ENCODE measurements at places on chromosomes 11 and 22.

DNA sequence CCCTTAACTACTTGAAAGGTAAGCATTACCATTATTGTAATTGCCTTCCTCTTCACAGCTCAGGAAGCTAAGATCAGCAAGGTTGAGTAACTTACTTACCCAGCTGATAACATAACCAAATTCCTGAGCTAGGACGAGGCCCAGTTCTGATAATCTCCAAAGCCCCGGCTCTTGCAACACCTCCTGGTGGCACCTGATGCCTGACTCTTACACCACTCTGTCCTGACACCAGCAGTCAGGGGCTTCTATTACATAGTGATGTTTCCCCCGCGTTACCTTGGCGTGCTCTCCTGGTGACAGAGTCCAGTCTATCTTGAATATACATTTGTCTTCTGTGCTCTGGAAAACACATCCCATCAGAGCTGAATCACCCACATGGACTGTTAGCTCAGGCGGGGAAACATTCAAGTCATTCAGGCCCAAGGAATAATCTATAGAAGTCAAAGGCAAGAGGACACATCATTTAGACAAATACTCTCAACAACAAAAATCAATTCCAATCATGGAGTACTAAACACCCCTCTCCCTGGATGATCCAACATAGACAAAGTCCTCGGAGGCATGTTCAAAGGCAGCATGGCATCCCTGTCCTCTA, 12.6 kb downstream of the JAML start:
- no peak for DNase-seq

DNA sequence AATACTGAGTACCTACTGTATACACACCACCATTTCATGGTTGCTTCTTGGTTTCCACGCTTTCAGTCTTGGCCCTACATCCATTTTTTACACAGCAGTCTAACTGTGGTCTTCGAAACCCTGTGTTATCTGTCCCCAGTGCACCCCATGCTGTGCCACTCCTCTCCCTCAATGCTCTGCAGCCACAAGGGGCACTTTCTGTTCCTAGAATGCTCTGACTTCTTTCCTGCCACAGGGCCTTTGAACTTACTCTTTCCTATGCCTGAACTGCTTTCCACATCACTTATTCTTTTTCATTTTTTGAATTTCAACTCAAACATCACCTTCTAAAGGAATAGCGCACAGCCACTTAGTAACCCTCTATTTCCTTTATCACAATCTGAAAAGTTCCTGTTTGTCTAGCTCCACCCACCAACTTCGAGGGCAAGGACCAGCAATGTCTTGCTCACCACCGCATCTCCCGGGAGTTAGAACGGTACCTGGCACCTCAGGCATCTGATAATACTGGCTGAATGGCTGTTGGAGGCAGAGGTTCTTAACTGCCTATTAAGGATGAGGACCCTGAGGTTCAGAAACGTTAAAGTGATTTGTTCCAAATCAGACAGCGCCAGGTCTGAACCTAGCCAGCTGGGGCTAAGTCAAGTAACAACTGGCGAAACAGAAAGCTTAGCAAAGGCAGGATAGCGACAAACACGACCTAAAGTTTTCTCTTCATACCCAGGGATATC, 568 bp downstream of the ALG8 start:
- peak; percentile 4 for DNase-seq

DNA sequence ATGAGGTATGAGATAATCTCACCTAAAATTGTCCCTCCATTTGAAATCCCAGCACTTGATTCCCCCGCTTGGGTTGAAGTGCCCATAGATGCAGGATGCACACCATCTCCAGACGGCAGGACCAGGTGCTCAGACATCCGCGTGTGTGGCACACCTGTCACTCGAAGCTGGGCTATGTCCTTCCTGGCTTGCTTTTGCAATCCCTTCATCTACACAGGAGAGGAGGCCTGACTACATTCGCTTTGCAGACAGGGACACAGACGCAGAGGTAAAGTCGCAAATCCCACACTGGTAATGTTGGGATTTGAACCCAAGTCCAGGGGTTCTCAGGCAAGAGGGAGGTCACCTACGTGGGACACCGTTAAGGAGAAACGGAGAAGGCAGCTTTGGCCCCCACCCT, 7.2 kb upstream of the CYTH4 start:
- DNase-seq: no peak

DNA sequence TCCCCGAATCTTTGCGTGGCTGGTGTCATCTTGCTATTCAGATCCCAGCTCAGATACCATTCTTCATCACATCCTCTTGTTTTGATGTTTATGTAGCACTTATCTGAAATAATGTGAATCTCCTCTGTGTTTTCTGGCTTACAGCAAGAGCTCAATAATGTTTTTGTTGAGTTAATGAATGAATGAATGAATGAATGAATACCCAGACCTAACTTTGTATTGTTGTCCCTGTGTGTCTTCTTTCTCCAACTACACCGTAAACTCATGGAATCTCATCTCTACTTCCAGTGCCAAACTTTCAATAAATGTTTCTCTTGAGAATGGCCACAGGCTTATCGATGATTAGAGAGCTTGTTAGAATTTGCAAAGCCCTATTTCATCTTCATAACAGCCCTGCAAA, 110.2 kb downstream of the MYO18B start:
- DNase-seq: no peak

GRCh38 chr22:44572414-44573207, 74.6 kb upstream of the RTL6 start:
- DNase-seq: no peak

DNA sequence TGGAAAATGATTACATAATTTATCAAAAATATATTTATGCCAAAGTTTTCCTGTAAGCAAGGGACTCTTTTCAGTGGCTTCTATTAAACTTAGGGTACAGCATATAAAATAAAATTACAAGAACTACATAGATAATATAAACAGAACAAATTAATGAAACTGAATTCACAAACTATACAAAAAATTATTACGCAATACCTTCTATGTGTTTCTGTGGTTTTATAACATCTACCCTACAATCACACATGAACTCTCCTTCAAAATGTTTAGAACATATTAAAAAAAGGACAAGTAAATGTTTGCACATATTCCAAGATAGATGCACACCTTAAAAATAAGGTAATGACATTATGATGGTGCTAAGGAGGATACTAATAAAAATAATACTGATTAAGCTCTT, 235.9 kb downstream of the CNTN5 start:
- DNase-seq: no peak

DNA sequence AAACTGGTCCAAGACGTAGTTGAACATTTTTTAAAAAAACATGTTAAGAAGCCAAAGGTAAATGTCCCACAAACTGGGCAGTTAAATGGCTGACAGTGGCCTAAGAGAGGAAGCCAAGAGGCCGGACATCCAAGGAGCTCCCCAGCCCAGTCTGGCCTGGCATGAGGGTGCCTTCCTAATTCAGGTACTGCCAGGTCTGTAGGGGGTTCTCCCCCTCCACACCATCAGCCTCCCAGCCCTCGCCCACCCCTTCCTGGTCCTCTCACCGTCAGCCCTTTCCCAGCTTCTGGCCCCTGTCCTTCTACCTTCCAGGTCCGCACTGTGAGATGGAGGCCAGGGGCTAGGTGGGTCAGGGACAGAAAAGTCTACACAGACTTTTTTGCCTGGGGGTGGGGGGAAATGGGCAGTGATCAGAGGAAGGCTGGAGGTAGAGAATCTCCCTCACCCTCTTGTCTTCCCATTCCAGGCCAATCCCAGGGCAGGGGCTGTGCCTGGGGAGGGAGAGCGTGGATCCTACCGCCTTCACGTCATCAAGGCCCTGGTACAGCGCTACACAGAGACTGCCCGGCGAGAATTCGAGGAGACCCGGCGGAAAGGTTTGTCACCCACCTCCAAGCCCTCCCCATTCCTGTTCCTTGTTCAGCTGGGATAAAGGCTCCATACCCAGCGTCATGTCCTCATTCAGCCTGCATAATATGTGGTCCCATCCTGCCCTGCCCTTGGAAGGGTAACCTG, 6.0 kb downstream of the ART5 start:
- DNase-seq: no peak

- DNase-seq: no peak
Measured at GRCh38 chr22:44182588-44183286, 2.0 kb downstream of the PARVG start.

DNA sequence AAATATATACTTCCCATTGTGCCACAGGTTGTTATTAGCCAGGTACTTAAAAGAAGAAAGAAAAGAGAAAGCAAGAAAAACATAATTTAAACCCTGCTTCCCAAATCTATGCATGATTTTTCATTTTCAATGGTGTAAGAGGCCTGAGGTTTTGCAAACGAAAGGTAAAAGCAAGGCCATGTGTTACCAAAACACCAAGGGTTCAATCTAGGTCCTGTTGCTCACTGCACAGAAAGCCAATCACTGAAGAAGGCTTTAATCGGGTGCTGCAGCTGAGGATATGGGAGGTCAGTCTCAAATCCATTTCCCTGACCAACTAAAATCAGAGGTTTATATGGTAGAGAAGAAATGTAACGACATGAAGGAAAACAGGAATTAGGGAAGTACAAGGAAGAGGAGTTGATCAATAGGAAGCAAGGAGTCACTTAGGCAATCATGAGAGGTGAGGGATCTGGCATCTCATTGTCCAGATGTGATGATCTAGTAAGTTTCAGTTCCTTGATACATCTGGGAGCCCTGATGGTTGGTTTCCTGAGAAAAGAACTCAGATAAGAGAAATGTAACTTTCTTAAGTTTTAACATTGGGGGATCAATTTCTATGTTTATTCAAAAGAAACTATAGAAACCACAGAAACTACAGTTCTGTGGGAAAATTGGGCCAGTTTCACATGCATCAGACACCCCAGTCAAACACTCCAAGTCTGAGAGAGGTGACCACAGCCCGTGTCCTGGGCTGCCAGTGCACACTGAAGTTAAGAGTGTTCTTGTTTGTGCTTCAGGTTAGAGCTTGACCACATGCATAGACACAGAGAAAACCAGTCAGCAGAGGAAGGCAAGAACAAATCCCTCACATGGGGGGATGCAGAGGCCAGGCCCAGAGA, 18.1 kb upstream of the DKK3 start:
- DNase-seq: no peak

DNA sequence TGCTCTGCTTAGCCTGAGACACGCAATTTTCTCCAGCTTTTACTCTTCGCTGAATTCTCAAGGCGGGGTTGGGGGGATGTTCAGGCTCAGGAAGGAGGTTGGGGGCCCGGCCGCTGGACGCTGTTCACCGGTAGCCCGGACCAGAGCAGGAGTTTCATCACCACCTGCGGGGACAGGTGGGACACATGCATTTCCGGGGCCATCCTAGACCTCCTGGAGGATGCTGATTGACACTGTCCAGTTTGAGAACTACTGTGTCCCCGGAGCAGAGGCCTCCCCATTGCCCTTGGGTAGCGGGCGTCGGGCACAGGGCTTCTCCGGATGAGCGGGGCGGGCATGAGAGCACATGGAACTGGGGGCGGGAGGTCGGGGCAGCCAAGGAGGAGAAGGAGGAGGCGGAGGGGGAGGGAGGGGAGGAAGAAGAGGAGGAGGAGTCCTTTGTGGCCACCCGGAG, 144.0 kb upstream of the GRK3 start:
- DNase-seq: no peak

DNA sequence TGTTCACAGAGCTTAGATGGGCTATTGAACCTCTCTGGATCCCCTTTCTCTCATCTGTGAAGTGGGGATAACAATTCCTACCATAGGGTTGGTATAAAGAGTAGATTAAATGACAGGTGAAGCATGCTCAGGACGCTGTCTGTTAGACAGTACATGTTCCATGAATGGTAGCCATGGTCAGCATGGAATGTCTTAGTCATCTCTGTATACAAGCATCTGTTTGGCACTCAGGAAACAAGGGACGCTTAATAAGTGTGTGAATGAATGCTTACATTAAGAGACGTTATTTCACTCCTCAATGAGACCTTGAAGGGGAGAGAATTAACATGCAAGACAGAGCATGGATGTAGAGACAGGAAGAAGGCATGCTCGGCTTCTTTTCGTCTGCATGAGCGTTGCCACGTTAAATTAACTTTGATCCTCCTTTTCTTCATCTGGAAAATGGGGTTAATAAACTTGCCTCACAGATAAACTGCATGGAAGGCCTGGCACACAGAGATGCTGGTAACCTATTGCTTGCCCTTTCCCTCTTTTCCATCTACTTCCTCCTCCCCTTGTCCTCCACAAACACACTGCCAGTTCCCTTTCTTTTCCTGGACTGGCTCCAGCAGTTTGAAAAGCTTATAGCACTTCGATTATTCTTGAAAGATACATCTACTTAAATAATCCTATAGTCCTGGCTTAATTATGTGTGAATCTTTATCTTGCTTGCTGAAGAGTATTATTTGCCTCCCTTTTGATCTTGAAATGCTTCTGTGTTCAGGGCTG, 267.2 kb upstream of the MTNR1B start:
- no peak for DNase-seq

DNA sequence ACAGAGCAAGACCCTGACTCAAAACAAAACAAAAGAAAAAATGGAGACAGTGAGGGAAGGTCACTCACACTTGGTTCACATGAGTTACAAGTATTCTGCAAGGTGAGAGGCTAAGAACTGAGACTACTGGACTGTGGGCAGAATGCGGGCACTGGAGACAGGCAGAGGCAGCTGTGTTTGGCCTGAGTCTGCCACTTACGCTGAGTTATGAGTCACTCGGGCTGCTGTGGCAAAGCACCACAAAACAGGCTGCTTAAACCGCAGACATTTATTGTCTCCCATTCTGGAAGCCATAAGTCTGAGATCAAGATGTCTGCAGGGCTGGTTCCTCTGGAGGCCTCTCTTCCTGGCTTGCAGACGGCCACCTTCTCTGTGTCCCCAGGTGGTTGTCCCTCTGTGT, 122.8 kb downstream of the SHANK2 start:
- DNase-seq: no peak

DNA sequence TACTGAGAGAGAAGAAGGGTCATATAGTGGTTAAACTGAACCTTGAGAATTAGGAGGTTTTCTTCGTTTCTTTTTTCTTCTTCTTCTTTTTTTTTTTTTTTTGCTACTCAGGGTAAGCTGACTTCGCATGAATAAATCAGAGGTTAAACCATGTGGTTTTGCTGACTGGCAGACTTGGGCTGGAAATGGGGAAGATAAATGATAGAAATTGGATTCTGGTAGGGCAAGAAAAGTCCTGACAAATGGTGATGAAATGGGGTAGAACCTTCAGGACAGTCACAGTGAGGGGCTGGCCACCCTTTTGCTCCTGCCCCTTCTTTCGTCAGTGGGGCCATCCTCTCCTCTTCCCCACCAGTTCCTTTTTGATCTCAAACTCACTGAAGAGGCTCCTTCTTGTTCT, 1.6 kb upstream of the SWAP70 start:
- DNase-seq: no peak

- DNase-seq: no peak
Measured at GRCh38 chr22:38230108-38230825, 28.5 kb downstream of the MAFF start.

Measured in stimulated activated CD4-positive, alpha-beta T cell treated with anti-CD3 and anti-CD28 coated beads, Interleukin-15, amount 100 ng/mL, for 1 hour (primary cell).